Spinal cord (tissue), 10 donors: ENCODE measurements at places on chromosomes 13 and 19. TPM values are rescaled to one million over a fixed set of nuclear protein-coding genes. Genes with fewer than 3 reads are reported as not detected.

The CDX2 gene
- not detected for total RNA-seq

The C1QTNF9B gene
- 0.22 TPM for total RNA-seq

The CDADC1 gene
- total RNA-seq, result 13.8 TPM

The NCAN gene
- total RNA-seq, result 184 TPM

The CABP5 gene
- total RNA-seq, result not detected

The EFNB2 gene
- total RNA-seq, result 37.9 TPM

The LPAR2 gene
- total RNA-seq, result 5.3 TPM

The LCP1 gene
- total RNA-seq, result 13.7 TPM

The ZNF549 gene
- total RNA-seq, result 13.9 TPM

The ARHGEF18 gene
- 25.1 TPM for total RNA-seq

The ZNF30 gene
- 7.5 TPM for total RNA-seq

The SPACA4 gene
- not detected for total RNA-seq

The FFAR3 gene
- 0.10 TPM for total RNA-seq

The COX6B2 gene
- 2.8 TPM for total RNA-seq

The CGB8 gene
- not detected for total RNA-seq

DNA sequence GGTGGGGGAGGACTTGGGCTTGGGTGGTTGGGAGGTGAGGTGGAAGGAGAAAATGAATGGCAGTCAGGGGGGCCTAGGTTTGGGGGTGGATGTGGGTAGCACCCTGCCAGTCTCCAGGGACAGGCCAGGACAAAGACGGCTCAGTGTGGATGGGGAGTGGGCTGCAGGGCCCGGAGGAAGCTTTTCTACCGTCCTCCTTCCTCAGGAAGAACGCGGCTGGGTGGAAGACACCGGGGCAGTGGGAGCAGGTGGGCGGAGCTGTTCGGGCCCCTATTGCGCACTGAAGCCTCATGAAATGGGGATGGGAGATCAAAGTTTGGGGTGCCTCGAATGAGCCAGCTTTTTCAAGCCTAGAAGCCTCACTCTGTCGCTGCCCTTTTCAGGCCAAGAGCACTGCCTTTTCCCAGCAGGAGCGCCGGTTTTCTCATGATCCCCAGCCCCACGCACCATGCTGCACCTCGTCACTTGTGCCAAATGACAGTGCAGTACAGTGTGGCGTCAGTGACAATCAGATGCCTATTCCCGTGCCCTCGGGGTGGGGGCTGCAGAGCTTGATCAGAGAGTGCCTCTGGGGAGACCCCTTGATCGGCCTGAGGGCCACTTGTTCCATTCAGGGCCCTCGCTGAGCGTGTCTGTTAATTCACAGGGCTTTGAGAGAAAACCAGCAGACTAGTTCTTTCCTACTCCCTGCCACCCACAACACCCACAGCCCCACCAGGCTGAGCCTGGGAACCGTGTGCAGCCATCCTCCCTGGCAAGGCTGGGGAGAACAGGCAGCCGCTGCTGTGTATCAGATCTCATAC, 1.5 kb downstream of the CALM3 start:
- no peak for DNase-seq

- DNase-seq, result no peak
Measured at GRCh38 chr19:4831304-4831978, at the start of gene TICAM1. TSS of gene TICAM1 (minus strand) at chr19:4831712. CDS start at chr19:4818377, 13,335 bp downstream.

GRCh38 chr19:41000310-41000737, 9.2 kb downstream of the CYP2B6 start:
- no peak for DNase-seq

- no peak for DNase-seq
Measured at GRCh38 chr13:42114278-42114677, 65.8 kb downstream of the DGKH start.

DNA sequence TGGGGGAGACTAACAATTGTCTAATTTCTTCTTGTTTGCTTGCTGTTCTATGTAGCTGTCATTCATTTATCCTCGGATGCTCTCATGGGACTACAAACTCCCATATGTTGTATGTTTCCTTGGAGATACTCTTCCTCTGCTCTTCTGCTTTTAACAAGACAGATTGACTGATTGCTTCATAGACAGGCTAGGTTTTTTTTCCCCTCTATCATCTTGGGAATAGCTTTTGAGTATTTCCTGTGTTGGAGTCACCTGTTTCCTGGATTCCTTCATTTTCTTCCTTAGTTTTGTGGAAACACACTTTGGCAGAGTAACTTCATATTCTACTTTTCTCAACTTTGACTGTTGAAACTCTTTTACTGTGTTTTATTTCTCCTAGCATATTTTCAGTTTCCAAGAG, 27.6 kb downstream of the EDNRB start:
- DNase-seq, result no peak

DNA sequence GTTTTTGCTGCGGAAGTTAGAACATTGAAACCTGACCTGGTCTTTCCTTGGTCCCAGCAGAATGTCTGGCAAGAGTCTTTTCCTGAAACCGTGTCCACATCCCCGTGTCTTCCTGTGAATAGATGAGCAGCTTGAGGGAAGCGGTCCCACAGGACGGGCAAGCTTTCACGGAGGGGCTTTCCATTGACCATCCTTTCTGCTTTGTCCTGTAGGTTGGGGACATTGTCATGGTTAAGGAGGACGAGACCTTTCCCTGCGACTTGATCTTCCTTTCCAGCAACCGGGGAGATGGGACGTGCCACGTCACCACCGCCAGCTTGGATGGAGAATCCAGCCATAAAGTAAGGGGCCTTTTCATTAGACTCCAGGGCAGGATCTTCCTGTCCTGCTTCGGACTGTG, 126.0 kb downstream of the ATP11A start:
- no peak for DNase-seq

DNA sequence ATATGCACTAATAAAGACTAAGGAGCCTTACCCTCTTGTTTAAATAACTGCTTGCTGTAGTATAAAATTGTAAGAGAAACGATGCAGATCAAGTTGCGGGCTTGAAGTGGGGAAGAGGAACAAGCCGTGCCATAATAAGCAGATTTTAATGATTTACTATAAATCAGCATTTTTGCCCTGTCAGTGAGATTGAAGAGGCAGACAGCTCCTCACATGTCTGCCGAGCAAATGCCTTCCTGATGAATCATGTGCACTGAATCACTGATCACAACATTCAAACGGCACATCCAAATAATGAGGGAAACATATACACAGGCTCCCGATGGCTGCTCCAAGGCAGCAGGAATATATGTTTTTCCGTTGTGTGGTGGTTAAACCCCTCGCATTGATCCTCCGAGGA, 282.9 kb downstream of the TSHZ3 start:
- DNase-seq, result no peak

DNA sequence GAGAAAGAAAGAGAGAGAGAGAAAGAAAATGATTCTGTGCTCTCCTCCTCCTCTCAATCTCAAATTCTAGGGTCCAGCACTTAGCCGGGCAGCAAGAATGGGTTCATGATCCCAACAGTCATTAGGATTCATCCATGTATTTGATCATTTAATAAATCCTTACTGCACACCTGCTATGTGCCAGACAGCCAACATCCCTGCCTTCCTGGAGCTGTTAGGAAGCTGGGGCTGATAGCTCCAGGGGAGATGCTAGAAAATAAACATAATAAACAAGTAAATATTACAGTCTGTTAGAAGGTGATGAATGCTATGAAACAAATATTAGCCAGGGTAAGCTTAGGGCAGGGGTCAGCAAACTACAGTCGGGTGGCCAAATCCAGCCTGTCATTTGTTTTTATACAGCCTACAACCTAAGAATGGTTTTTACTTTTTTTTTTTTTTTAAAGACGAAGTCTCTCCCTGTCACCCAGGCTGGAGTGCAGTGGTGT, 9.9 kb upstream of the ACP7 start:
- no peak for DNase-seq

- DNase-seq, result no peak
Measured at GRCh38 chr13:79528356-79528755, 47.4 kb downstream of the NDFIP2 start.

GRCh38 chr19:18049385-18049784, 37.3 kb downstream of the IL12RB1 start:
- DNase-seq, result no peak

GRCh38 chr13:43555667-43556066, 231.1 kb downstream of the ENOX1 start:
- DNase-seq, result no peak

GRCh38 chr13:32669030-32669646, 82.9 kb downstream of the PDS5B start:
- no peak for DNase-seq

- DNase-seq, result no peak
Measured at GRCh38 chr13:97573011-97573410, 139.0 kb downstream of the RAP2A start.

GRCh38 chr19:30634131-30634830, 262.1 kb downstream of the ZNF536 start:
- no peak for DNase-seq

GRCh38 chr19:49767381-49767780, 580 bp downstream of the AP2A1 start:
- no peak for DNase-seq

- DNase-seq, result no peak
Measured at GRCh38 chr19:38381138-38381537, 6.7 kb downstream of the GGN start.

DNA sequence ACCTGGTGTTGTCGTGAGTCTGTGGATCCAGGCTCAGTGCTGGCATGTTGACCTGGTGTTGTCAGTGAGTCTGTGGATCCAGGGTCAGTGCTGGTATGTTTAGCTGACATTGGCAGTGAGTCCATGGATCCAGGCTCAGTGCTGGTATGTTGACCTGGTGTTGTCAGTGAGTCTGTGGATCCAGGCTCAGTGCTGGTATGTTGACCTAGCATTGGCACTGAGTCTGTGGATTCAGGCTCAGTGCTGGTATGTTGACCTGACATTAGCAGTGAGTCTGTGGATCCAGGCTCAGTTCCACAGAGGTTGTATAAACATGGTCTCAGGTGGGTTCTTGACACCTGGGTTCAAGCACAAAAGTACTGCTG, 16.8 kb upstream of the PDCD2L start:
- no peak for DNase-seq

GRCh38 chr19:58554494-58555368, at the start of gene CHMP2A:
TSS of gene CHMP2A (minus strand) at chr19:58555105. CDS start at chr19:58554212, 893 bp downstream.
- DNase-seq, result peak; percentile 99

- no peak for DNase-seq
Measured at GRCh38 chr13:86051134-86052103, 252.2 kb upstream of the SLITRK6 start.

DNA sequence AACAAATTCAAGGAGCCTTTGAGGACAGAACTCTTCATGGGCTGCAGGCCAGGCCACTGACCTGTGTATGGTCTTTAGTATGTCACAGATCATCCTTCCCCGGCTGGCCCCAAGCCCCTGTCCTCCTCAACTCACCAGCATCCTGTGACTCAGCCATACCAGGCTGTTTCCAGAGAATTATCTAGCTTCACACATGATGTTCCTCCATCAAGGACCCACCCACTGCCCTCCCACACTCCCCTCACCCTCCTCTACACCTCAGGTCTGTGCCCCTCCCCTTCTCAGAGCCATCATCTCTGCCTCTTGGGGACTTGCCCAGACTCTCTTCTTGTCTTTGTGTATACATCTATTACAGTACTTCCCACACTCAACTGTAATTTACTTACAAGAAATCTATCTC, 14.7 kb downstream of the DCT start:
- no peak for DNase-seq

GRCh38 chr19:6484831-6485230, 3.2 kb upstream of the DENND1C start:
- no peak for DNase-seq

DNA sequence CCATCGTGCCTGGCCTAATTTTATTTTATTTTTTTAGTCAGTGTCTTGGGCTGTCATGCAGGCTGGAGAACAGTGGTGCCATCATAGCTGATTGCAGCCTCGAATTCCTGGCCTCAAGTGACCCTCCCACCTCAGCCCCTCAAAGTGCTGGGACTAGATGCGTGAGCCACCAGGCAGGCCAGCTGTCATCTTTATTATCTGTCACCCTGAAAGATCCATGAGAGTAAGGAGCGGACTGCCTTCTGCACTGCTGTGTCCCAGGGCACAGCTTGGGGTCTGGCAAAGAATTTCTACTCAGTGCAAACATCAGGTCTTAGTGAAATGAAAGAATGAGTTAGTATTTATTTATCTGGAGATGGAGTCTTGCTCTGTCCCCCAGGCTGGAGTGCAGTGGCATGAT, 9.5 kb upstream of the TLE5 start:
- DNase-seq, result no peak

DNA sequence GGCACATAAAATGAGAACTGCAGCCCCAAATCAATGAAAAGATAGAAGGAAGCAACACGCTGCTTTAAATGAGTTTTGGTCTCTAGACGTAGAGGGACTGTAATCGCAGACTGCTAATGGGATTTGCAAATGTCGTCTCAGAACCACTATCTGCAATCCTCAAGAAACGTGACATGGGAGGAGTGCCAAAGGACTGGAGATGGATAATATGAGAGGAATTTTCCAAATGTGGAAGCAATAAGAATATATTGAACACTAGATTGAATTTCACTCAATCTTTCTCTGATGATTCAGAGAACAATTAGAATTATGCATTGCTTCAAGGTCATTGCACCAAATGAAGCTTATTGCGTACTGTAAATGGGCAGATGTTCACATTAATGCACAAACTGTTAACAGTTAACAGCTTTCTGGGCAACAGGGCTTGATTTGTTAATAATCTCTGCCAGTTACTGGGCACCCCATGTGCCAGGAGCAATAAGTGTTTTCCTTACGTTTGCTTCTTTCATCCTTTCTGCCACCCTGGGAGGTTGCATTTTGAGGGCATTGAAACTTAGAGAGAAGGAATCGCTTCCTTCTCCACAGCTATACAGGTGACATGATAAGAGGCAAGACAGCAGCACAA, 62.8 kb upstream of the WASF3 start:
- no peak for DNase-seq

DNA sequence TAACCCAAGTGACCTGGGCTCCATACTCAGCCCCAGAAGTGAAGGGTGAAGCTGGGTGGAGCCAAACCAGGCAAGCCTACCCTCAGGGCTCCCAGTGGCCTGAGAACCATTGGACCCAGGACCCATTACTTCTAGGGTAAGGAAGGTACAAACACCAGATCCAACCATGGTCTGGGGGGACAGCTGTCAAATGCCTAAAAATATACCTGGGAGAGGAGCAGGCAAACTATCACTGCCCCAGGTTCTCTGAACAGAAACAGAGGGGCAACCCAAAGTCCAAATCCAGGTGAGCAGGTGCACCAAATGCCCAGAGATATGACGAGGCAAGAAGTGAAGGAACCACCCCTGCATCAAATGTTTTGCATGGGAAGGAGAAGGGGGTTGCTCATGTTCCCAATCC, 6.1 kb upstream of the CEACAM7 start:
- no peak for DNase-seq

DNA sequence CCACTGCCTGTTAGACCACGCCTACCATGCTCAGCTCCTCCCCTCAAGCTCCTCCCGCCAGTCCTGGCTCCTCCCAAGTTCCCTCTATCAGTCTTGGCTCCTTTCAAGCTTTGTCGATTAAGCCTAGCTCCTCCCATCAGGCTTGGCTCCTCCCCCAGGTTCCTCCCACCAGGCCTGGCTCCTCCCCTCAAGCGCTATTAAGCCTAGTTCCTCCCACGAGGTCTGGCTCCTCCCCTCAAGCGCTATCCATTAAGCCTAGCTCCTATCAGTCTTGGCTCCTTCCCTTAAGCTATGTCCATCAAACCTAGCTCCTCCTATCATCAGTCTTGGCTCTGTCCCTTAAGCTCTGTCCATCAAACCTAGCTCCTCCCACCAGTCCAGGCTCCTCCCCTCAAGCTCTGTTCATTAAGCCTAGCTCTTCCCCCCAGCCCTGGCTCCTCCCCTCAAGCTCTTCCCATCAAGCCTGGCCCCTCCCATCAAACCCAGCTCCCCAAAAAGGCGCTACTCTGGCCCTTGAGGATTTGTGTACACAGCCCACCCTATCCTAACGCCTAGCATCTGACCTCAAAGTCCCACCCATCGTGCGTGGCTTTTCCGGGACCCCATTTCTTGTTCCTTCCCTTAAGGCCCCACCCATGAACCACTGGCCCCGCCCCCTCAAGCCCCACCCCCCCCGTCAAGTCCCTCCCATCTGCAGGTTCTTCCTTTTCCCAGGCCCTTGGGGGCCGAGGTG, 10.0 kb downstream of the CAMSAP3 start:
- DNase-seq, result no peak
